ENCODE measurements at places on chromosomes 11 and 22.

GRCh38 chr11:116906479-116906878 lies 69.1 kb upstream of the APOA1 start:
- no peak for DNase-seq

DNA sequence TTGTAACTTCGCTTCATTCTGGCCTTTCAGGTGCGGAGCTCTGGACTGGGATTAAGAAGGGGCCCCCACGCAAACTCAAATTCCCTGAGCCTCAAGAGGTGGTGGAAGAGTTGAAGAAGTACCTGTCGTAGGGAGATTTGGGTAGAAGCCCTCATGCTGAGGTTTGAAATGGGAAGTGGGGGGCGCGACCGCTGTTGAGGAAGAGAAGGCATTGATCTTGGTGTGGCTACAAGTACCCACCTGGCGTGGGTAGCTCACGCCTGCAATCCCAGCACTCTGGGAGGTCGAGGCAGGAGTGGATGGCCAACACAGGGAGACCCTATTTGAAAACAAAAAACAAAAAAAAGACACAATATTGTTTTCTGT lies 779 bp downstream of the SELENOH start:
- no peak for DNase-seq

DNA sequence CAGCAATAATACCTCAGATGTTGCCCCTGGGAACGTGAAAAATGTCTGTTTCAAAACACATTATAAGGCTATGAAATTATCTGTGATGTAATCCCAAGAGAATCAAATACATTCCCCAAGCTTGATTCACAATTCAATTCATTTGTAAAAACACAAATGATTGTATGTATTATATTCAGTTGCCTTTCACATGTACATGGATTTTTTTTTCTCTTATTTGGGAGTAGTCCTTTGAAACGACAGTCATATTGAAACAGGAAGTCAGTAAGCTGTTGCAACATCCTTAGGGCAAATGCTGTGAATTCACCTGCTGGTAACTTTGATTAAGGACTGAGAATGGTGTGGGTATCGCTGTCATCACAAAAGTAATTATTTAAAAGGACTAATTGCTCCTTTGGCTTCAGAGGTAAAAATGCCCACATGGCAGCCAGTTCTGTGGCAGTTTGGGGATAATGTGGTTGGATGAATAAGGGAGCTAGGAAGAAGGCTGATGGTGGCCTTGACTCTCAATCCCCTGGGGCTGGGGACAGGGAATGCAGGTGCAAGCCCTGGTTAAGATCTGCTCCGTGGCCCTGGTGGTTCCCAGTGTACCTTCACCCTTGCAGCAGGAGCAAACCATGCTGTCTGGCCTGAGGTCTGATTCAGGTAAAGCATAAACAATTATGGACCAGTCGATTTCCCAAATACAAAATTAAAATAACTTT lies 13.2 kb downstream of the EHF start:
- DNase-seq: no peak

DNA sequence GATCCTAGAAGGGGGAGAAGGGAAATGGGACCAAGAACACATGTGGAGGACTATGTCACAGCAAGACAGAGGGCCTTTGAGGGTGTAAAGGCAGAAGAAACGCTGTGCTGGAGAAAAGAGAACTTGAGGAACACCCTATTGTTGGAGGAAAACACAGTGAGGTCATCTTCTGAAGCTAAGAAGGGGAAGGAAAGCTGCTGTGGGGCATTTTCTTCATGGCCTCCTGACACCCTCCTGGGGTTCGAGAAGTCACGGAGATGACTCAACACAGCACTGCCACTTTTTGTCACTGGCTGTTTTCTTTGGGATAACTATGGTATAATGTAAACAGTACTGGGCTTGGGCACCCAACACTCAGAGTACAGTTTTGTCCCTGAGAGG lies 492.6 kb upstream of the CADM1 start:
- no peak for DNase-seq

Data from CD4-positive, alpha-beta T cell treated with Interleukin-15 for 1 hour (primary cell).